ENCODE measurements at places on chromosomes 7 and 10.

DNA sequence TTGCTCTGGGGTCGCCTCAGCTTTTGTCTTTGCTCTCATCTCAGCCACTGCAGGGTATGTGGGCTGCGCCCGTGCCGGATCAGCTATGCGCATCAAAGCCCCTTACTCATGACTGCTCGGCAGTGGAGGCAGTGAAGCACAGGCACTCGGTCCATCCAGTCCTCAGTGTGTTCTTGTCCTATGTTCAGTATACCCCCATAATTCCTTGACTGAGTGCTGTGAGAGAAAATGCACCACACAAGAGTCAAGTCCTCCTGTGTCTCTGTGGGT lies 27.4 kb downstream of the EPDR1 start:
- DNase-seq: no peak

- no peak for DNase-seq
Measured at GRCh38 chr10:5827841-5828240, 14.6 kb upstream of the GDI2 start.

DNA sequence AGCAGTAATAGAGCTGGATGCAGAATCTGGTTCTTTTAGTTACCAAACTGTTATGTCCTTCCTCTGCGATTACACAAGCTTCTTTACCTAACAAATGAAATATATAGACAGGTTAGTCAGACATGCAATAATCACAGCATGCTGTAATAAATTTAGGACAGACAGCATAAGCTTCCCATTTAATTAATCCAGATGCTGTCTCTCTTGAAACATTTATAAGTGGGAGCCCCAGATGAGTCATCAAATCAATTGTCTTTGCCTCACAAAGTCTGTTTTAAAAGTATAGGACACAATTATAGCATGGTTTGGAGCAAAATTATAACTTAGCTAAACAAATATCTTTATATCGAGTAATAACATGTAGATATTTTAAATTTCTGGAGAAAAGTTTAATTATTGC lies 1.6 kb downstream of the CDNF start:
- DNase-seq: no peak

GRCh38 chr7:38007096-38007495 lies 86.7 kb downstream of the EPDR1 start:
- no peak for DNase-seq

DNA sequence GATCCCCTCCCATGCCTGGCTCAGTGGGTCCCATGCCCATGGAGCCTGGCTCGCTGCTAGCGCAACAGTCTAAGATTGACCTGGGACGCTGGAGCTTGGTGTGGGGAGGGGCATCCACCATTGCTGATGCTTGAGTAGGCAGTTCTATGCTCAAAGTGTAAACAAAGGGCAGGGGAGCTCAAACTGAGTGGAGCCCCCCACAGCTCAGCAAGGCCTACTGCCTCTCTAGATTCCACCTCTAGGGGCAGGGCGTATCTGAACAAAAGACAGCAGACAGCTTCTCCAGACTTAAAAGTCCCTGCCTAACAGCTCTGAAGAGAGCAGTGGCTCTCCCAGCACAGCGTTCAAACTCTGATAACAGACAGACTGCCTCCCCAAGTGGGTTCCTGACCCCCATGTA lies 31.2 kb upstream of the FFAR4 start:
- DNase-seq: no peak

DNA sequence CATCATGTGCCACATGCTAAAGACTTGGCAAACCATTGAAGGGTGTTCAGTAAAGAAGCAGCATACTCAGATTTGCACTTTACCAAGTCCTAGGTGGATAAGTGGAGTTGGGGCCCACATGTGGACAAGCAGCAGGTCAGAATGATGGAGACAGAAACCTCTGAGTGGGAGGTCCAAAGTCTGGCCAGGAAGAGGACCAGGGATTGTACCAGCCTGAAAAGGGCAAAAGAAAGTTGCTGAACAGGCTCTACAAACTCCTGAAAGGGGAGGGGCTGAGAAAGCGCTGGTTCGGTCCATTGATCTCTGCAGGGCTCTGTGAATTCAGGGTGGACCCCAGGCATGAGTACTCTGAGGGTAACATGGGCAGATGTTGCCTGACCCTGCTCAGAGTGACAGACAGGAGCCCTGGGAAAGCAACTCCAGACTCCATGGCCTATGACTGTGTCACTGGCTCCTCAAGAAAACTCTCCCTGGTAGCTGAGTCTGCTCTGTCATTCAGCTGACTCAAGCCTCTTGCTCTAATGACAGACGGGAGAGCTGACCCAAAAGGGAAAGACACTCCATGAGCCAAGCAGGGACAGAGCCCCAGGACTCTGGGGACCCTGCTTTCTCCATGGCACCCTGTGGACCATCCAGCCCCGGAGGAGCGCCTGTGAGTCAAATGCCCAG lies 68.5 kb downstream of the TBXAS1 start:
- no peak for DNase-seq

- DNase-seq: no peak
Measured at GRCh38 chr10:69994262-69994661, 58.4 kb upstream of the MACROH2A2 start.

DNA sequence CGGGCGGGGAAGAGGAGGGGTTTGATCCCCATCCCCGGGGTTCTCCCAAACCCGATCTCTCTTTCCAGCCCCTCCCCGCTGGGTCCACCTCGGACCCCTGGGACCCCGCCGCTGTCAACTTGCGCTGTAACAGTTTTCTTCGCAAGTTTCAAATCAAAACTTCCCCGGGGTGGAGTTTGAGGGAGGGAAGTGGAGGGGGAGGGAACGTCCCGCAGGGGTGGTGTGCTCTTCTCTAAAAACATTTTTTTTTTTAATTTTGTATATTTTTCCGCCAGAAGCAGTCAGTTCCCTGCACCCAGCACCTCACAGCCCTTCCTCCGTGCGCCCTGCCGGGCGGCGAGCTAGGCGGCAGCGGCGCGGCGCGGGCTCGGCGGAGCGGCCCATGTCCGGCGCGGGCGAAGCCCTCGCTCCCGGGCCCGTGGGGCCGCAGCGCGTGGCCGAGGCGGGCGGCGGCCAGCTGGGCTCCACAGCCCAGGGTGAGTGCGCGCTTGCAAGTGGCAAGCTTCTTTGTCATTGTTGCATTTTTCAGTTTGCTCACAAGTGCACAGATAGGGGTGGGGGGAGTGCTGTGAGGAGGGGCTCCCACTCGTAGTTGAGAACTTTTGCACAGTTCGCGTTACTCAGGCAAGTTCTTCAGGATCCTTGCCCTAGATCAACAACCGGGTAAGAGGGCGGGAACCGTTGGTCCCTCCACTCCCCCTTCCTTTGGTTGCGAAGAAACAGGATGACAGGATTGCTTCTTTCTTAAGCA lies 933 bp downstream of the MDFIC start:
- peak; percentile 42 for DNase-seq

DNA sequence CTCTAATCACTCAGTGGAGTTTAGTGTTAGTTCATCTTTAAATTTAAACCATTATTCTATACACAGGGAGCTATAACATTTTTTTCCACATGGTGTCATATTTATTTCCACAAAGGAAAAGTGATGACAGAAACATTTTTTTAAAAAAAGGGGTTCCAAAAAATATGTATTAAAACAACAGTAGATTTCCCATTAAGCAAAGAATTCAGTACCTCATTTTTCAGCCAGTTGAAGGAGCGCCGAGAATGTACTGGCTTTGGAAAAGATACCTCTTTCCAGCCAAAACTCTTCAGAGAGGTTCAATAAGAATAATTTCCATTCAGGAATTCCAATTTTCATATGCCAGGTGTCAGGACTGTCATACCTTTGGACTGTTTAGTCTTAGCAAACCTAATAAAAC lies 250.5 kb upstream of the MEOX2 start:
- no peak for DNase-seq

DNA sequence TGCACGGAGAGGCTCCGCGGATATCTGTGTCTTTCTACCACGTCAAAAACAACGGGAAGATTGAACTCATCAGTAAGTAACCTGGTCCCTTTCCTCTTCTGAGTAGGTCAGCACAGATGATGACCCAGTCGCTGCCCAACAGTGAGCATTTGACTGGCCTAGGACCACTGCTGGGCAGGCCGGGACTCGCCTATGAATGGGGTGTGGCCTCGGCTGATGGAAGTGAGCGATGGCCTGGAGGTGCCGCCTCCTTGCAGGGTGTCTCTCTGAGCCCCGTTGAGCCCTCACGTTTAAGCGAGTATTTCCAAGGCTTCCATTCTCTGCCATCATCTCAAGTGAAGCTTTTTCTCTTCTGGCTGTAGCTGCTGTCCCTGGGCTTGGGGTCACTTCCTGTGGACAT lies 18.1 kb downstream of the EIF3B start:
- no peak for DNase-seq

DNA sequence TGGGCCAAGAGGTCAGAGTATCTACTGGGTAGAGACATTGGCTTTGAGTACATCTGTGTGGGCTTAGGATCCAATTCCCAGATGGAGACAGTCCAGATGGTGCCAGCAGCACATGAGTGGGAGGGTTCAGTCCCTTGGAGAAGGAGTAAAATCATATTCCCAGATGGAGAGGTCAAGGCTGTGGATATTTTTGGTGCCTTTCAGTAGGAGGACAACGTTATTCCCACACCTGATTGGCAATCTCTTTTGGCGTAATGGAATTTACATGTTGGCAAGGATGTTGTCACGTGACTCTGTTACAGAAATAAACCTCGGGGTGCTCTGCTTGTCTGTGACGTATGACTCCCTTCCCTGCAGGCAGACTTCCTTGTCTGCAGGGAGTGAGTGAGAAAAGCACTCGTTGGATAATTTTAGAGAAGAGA lies 27.6 kb downstream of the NPS start:
- DNase-seq: no peak

DNA sequence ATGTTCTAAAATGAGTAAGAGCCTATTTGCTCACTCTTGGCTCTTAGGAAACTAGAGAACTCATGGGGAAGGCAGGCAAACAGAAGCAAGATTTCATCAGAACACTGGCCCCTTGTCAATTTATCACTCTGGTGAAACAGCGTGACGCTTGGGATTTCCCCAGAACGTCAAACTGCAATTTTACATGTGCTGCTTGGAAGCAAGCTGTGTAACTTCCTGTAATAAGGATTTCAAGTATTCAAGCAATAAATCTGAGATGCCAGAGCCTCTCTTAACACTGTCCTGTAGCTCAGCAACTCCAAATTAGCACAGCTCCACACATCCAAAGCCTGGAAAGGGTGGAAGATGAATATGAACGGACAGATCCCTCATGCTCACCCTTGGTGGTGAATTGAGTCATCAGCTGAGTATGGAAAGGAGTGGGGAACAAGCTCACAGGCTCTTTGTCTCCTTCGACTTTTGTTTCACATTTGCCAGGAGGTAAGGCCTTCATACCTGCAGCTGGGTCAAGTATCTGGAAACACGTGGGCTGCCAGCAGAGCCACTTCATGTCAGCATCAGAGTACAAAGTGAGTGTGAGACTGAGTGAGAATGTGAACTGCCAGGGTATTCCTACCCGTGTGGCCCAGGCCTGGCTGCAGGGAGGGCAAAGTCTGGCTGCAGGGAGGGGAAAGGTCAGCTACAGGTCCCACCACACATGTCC lies 140.4 kb upstream of the NAMPT start:
- DNase-seq: peak; percentile 73
